ENCODE measurements at places on chromosomes 6 and 20.

DNA sequence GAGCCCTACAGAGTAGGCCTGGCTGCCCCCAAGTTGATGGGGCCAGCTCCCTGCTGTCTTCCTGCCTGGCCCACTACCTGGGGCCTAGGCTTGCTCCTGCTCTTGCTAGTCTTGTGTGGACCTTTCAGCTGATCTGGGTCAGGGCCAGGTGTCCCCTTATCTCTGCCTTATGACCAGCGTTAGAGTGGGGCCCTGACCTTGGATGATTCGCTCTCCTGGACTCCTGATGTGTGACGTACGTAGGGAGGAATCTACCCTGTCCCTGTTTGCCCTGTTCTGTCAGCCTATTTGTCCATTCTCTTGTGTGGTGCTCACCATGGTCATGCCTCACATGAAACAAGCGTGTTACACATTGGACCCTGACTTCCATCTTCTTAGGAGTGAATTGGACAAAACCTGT lies 571.8 kb downstream of the QKI start:
- peak; percentile 26 for DNase-seq

- no peak for DNase-seq
These were observed 215.0 kb downstream of the SYNDIG1 start for GRCh38 chr20:24684421-24684871.

GRCh38 chr20:1618954-1619540 lies 762 bp downstream of the SIRPB1 start:
- DNase-seq = no peak

DNA sequence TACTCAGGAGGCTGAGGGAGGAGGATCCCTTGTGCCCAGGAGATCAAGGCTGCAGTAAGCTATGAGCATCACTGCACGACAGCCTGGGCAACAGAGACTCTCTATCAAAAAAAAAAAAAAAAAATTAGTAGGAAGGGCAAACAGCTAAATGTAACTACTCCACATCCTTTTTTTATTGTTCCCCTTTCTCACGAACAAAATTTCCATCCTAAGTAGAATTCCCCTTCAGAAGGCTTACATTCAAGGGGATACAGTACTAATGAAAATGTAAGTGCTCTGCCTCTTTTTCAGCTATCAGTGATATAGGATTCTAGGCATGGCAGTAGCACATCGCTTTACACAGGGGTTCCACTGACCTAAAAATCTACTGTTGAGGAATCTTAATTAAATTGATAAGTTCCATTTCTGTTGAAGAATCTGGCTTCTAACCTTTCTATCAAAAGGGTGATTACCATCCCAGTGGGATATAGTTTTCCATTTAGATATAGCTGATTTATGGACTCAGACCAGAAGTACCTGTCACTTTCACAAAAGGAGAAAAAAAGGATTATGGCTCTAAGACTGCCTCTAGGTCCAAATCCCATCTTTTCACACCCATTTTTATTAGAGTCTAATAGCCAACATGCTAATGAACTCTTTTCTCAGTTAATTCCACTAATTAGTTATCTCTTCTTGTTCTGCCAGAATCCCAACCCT lies 2.6 kb downstream of the B4GALT5 start:
- no peak for DNase-seq

DNA sequence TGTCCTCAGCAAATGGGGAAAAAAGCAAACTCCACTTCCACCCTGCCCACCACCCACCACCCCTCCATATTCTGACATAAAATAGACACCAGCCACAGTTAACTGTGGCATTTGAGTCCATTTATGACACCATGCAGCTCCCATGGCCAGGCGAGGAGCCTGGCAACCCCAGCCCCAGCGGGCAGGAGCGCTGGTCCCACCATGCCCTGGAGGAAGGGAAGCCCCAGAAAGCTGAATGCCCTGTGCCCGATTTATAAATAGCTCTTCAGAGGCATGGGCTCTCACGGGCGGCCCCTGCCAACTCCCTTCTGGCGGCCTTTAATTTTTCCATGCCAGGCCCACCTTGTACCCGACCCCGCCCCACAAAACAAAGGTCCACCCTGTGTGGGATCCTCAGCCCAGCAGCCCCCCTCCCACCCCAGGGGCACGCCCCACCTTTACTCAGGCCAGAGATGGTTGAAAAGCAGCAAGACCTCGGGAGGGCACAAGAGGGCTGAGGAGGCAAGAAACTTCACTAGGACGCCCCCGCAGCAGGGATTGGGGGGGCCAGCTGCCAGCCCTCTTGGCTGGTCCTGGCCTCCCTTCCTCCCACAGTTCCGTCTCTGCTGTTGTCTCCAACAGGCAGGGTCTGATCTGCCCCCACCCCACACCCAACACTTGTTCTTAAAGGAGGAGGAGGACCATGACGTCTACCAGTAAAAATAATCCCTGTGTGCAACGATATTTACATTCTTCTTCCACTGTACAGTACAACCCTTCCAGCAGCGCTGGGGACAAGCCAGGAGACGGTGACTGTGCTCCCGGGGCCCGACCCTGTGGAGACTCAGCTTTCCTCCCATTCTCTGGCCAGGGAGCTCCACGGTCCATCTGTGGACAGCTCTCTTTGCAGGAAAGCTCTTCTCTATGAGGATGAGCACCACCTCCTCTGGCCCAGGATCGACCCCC lies 115.6 kb upstream of the CDYL start:
- no peak for DNase-seq

GRCh38 chr6:42552380-42552779 lies 11.4 kb upstream of the UBR2 start:
- no peak for DNase-seq

DNA sequence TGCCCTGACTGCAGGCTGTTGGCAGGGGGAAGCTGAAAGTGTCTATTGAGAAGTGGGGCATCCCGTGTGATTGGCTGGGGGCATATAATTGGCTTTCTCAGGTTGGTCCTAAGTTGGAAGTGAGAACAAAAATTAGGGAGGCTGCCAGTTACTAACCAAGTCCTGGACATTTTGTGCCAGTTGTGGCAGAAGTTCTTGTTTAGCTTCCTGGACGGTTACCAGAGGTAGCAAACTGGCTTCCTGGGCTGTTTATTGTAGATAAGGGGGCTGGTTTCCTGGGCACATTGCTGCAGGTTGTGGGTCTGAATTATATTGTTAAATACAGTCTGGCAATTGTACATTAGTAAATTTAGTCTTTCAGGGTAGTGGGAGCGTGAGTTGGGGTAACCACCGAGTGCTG lies 50.6 kb upstream of the SLC2A12 start:
- DNase-seq = no peak

DNA sequence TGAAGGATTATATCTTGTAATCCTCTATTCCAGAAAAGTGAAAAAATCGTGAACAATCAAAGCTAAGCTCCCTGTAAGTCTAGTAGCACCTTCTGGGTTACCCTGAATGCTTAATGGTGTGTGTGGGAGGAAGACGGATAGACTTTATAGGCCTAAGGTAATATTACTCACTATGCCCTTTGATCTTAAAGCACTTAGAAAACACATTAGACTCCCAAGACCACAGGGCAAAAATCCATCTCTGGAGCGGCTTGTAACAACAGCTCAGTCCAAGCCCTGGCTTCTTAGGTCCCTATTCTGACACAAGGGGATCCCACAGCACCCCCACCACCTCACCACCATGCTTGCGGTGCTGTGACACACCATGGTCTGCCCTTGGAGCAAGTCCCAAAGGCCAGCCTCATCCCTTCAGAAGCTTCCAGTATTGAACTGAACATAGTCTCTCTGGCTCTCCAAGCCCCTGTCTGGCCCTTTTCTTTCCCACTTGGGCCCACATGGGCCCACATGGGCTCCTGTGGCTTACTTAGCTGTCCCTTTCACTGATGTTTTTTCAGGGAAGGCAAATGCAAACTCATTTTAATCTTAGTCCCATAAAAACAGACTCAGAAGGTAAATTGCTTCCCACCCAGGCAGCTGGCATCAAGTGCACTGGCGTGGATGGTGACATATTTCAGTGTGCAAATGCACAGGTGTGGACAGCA lies 28.3 kb downstream of the C6orf132 start:
- no peak for DNase-seq

DNA sequence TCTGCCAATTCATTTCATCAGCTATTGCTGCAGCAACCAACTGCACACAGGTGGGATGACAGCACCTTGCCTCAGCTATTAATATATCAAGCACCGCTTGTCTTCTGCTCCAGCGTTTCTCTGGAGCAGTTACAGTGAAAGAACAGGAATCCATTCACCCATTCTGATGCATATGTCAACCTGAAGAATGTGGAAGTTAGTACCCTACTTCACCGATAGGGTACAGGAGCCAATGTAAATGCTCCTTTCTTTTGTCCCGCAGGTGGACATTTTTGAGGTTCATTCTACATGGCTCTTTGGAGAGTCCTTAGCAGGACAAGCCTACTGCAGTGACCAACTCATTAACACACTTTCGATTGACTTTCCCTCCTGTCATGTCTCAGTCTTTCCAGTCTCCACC lies 139.9 kb upstream of the PRND start:
- DNase-seq = no peak

GRCh38 chr6:34562861-34563512 lies 6.9 kb upstream of the SPDEF start:
- no peak for DNase-seq

GRCh38 chr20:33305589-33306057 lies 22.6 kb downstream of the BPIFB1 start:
- DNase-seq = peak; percentile 52

DNA sequence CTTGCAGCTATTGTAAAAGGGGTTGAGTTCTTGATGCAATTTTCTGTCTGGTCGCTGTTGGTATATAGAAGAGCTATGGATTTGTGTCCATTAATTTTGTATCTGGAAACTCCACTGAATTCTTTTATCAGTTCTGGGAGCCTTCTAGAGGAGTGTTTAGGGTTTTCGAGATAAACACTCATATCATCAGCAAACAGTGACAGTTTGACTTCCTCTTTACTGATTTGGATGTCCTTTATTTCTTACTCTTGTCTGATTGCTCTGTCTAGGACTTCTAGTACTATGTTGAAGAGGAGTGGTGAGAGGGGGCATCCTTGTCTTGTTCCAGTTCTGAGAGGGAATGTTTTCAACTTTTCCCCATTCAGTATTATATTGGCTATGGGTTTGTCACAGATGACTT lies 120.8 kb upstream of the SSTR4 start:
- no peak for DNase-seq

GRCh38 chr20:64254571-64255360 lies 782 bp upstream of the PCMTD2 start:
- no peak for DNase-seq

DNA sequence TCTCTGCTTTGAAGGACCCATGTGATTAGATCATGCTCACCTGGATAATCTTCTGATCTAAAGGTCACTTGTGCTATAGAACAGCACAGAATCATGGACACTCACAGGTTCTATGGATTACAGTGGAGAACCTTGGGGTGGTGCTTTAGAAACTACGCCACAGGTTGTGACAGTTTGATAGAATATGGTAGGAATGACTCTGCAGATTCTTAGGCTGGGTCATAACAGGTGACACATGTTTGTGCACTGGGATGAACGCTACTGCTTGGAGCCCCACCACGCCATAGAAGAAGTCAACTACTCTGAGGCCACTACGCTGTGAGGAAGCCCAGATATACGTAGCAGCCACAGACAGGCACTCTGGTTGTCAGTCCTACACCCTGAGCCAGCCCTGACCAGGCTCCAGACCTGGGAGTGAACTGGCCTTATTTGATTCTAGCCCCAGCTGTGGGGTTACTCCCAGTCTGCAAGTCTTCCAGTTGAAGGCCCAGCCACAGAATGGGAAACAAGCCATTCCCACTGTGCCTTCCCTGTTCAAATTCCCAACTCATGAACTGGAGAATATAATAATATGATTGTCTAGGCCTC lies 99.0 kb upstream of the SLC24A3 start:
- no peak for DNase-seq

DNA sequence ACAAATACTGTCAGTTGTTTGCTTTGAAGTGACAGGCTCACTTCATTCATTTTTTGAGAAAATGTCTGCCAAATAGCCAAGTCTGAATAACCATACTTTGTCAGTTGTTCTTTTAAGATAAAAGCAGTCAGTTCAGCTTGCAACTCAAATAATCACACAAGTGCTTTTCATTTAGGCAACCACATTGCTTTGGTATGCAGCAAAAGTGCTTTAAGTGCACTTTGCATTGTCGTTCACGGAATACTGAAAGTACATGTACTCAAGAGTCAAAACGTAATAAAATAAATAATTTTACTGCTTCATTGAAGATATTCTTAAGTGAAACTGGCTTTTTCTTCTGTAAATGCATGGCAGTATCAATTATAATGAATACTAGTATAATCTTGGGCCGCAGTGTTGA lies 107.2 kb downstream of the MMS22L start:
- peak; percentile 2 for DNase-seq

- no peak for DNase-seq
These were observed 22.5 kb downstream of the EYA2 start for GRCh38 chr20:46917155-46917554.

DNA sequence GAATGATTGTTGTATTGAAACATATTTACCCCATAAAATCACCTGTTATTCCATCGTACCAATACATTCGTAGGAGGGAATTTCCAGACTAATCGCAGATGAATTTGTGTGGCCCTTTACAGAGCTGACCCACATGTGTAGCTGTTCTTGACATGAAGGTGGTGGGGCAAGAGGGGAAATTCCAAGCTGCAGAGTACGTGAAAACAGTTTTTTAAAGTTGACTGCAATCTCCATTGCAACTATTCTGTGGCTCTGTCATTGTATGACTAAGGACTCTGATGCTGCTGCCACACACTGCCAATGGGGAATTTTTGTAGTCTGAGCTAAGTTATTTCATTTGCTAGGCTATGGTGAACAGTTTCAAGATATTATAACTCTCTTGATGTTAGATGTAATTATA lies 46.4 kb upstream of the ADTRP start:
- peak; percentile 51 for DNase-seq

- DNase-seq = no peak
These were observed 200.0 kb upstream of the SGK1 start for GRCh38 chr6:134517868-134518267.

GRCh38 chr6:160917572-160917971 lies 74.0 kb upstream of the MAP3K4 start:
- no peak for DNase-seq

- DNase-seq = no peak
These were observed 354.4 kb downstream of the PRKN start for GRCh38 chr6:162373192-162373591.

GRCh38 chr6:72642435-72642834 lies 20.6 kb downstream of the KCNQ5 start:
- no peak for DNase-seq

GRCh38 chr6:17418281-17419188 lies 25.1 kb downstream of the CAP2 start:
- peak; percentile 89 for DNase-seq

GRCh38 chr6:101380897-101381630 lies 12.4 kb upstream of the GRIK2 start:
- DNase-seq = no peak

GRCh38 chr6:126188279-126188909 lies 151.5 kb upstream of the CENPW start:
- DNase-seq = peak; percentile 79

All from fibroblast of skin of back (primary cell).